Spinal cord (tissue), 10 donors: ENCODE measurements at places on chromosomes 11 and 22. TPM values are rescaled to one million over a fixed set of nuclear protein-coding genes. Genes with fewer than 3 reads are reported as not detected.

Gene SYT12
- 14.2 TPM for polyA plus RNA-seq

Gene RASD2
- polyA plus RNA-seq, result 12.0 TPM

Gene OSBP2
- polyA plus RNA-seq, result 25.0 TPM

Gene RAB38
- polyA plus RNA-seq, result 2.3 TPM

Gene KIF18A
- 4.4 TPM for polyA plus RNA-seq

Gene GGTLC3
- 0.41 TPM for polyA plus RNA-seq

Gene ISX
- polyA plus RNA-seq, result not detected

Gene NLRP14
- polyA plus RNA-seq, result 2.6 TPM

Gene C11orf42
- polyA plus RNA-seq, result 1.2 TPM

Gene LIMK2
- 35.7 TPM for polyA plus RNA-seq

Gene HINFP
- 26.2 TPM for polyA plus RNA-seq

Gene PHOX2A
- 1.8 TPM for polyA plus RNA-seq

Gene SIRT3
- polyA plus RNA-seq, result 44.9 TPM

Gene MS4A6E
- not detected for polyA plus RNA-seq

Gene DBX1
- polyA plus RNA-seq, result not detected

Gene SERHL2
- 12.3 TPM for polyA plus RNA-seq

Gene CRYBB2
- 0.77 TPM for polyA plus RNA-seq

Gene FXYD6
- 772 TPM for polyA plus RNA-seq

Gene E2F8
- polyA plus RNA-seq, result 2.5 TPM

Gene NPAS4
- polyA plus RNA-seq, result 0.33 TPM

Gene YPEL4
- 7.6 TPM for polyA plus RNA-seq

Gene ST3GAL4
- 33.5 TPM for polyA plus RNA-seq
